Activated CD4-positive, alpha-beta T cell treated with anti-CD3 and anti-CD28 coated beads for 36 hours (primary cell): ENCODE measurements at places on chromosomes 2 and 18. TPM values are rescaled to one million over a fixed set of nuclear protein-coding genes. Genes with fewer than 3 reads are reported as not detected.

Gene SEC11C
- 70.2 TPM for total RNA-seq

Gene KLHL30
- total RNA-seq: not detected

Gene C2orf15
- total RNA-seq: 0.87 TPM

Gene LIMS1
- total RNA-seq: 70.3 TPM

Gene ABCG5
- not detected for total RNA-seq

Gene FLACC1
- 0.72 TPM for total RNA-seq

Gene BCL2
- 66.0 TPM for total RNA-seq

Gene NRP2
- total RNA-seq: 3.8 TPM

Gene OTX1
- total RNA-seq: not detected

Gene NEURL3
- total RNA-seq: 0.41 TPM

Gene ACTG2
- not detected for total RNA-seq

Gene MTCL1
- total RNA-seq: 0.14 TPM

Gene DLGAP1
- total RNA-seq: 0.14 TPM

Gene OST4
- 406 TPM for total RNA-seq

Gene PROC
- total RNA-seq: not detected

Gene FBXO11
- total RNA-seq: 33.0 TPM

Gene NDUFB3
- total RNA-seq: 150 TPM

Gene SLC11A1
- 0.05 TPM for total RNA-seq

Gene THAP4
- 54.1 TPM for total RNA-seq

Gene RAB6C
- total RNA-seq: not detected

Gene NOL4
- not detected for total RNA-seq

Gene IL1RN
- total RNA-seq: 4.8 TPM

Gene ALKAL2
- not detected for total RNA-seq

Gene SCYGR8
- not detected for total RNA-seq
